Choroid plexus epithelial cell (primary cell): ENCODE measurements at places on chromosomes 1 and 21.

- DNase-seq: no peak
Measured at GRCh38 chr1:52332411-52332810, 33.6 kb downstream of the CC2D1B start.

GRCh38 chr21:15442743-15443469 lies 286.9 kb upstream of the USP25 start:
- DNase-seq: no peak

- DNase-seq: peak; percentile 57
Measured at GRCh38 chr21:14956807-14957206, 108.0 kb downstream of the NRIP1 start.

- no peak for DNase-seq
Measured at GRCh38 chr1:205570173-205570501, 61.7 kb downstream of the ELK4 start.

- no peak for DNase-seq
Measured at GRCh38 chr1:233060461-233060994, 110.1 kb downstream of the NTPCR start.

GRCh38 chr1:215484171-215484939 lies 82.7 kb upstream of the KCTD3 start:
- DNase-seq: no peak

GRCh38 chr1:55338448-55338820 lies 123.3 kb upstream of the USP24 start:
- no peak for DNase-seq

DNA sequence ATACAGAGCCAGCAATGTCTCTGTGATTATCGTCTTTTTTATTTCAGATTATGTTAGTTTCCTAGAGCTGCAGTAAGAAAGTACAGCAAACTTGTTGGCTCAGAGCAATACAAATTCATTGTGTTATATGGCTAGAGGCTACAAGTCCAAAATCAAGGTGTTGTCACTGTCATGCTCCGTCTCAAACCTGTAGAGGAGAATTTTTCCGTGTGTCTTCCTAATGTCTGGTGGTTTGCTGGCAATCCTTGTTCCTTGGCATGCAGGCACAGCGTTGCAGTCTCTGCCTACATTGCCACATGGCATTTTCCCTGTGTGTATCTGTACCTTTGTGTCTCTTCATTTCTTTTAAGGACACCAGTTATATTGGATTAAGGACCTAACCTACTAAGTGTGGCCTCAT lies 244.4 kb downstream of the LRRIQ3 start:
- no peak for DNase-seq
